ENCODE measurements at places on chromosomes 13 and 19. TPM values are rescaled to one million over a fixed set of nuclear protein-coding genes. Genes with fewer than 3 reads are reported as not detected.

- DNase-seq, result no peak
These were observed 50.6 kb downstream of the USPL1 start for GRCh38 chr13:30668312-30668711.

GRCh38 chr19:31331536-31331935 is 17.7 kb downstream of the TSHZ3 start:
- DNase-seq, result no peak

Gene TNPO2
- 24.8 TPM for polyA plus RNA-seq

Gene FGF9
- 3.6 TPM for polyA plus RNA-seq

DNA sequence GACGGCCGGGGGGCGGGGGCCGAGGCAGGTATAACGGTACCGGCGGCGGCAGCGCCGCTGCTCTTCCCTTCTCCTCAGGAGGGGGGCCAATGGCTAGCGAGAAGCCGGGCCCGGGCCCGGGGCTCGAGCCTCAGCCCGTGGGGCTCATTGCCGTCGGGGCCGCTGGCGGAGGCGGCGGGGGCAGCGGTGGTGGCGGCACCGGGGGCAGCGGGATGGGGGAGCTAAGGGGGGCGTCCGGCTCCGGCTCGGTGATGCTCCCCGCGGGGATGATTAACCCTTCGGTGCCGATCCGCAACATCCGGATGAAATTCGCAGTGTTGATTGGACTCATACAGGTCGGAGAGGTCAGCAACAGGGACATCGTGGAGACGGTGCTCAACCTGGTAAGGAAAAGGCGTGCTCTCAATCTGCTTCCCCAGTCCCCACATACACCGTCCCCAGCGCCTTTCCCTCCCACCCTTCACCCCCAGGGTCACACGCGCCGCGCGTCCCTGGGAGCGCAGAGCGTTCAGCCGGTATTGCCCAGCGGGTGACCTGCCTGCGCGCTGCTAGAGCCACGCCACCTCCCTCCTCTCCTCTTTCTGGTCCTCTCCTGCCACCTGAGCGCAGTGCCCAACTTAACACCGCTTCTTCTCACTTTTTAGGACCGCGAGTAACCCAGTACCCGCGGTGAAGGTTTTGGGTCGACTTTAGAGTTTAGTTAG is 814 bp downstream of the NBEA start:
- peak; percentile 63 for DNase-seq

Gene ZNF865
- 17.2 TPM for polyA plus RNA-seq

DNA sequence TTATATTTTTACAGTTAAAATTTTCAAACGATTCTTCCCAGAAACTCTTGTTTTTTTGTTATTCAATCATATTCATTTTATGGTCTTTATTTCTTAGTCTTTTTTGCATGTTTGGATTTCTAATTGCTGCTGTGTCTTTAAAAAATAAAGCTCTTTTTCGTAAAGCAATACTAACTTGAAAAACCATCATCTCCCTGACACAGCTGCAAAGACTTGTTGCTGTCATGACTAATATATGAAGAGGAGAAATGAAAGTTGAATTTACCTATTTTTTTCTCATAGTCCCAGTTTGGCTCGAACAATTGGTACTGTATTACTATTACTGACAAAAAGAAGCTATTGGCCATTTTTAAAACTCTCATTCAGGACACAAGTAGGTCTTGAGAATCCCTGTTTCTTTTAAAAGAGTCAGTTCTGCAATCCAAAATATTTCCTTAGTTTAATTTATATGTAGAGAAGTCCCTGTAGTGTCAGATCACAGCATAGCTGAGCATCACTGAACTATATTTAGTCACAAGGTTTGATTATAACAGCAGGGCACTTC is 12.1 kb upstream of the SPART start:
- DNase-seq, result no peak

Gene ADPRHL1
- 280 TPM for polyA plus RNA-seq

Gene OR7C1
- 0.05 TPM for polyA plus RNA-seq

DNA sequence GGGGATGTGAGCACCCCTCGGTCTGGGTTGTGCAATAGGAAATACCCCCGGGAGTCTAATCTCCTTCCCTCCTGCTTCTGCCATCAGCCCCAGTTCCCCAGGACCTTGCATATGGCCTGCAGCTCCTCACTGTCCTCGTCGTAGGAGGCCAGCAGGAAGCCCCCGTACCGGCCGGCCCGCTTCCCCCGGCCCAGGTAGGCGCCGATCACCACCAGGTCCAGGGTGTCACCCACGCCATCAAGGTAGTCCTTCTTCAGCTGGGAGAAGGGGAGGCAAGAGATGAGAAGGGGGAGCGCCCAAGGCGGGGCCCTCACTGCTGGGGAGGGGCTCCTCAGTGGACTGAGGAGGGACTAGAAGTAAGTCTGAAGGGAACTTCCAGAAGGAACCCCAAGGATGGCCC is 10.4 kb upstream of the PLA2G4C start:
- no peak for DNase-seq

Gene NTN5
- 0.14 TPM for polyA plus RNA-seq

DNA sequence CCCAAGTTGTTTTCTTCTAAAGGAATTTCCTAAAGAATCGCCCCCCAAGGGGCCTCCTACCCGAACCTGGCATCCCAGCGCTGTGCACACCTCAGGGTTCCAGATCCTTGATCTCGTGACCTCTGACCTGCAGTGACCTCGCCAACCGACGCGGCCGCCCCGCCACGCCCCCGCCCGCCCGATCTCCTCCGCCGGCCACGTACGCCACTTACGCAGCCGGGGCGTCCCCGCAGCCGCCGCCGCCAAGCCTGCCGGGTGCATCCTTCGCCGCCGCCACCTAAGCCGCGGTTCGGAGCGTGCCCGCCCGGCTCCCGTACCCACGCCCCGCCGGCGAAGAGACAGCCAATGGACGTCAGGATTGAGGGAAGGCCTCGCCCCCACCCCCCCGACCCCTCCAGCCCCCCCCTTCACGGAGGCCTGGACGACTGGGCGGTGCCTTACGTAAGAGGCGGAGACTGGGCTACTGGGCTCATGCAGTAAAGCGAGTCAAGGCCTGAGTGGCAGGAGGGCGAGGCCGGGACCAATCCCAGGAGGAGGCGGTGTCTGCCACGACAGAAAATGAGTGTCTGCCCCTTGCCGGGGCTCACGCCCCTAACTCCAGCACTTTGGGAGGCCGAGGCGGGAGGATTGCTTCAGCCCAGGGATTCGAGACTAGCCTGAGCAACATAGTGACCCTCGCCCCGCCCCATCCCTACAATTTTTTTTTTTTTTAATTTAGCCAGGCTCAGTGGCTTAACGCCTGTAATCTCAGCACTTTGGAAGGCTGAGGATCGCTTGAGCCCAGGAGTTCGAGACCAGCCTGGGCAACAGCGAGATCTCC is at the start of gene YIF1B:
Gene YIF1B (minus strand): TSS at position 291 of the 820 bp plus-strand sequence. CDS start 30 bp downstream, at position 261.
- peak; percentile 99 for DNase-seq

DNA sequence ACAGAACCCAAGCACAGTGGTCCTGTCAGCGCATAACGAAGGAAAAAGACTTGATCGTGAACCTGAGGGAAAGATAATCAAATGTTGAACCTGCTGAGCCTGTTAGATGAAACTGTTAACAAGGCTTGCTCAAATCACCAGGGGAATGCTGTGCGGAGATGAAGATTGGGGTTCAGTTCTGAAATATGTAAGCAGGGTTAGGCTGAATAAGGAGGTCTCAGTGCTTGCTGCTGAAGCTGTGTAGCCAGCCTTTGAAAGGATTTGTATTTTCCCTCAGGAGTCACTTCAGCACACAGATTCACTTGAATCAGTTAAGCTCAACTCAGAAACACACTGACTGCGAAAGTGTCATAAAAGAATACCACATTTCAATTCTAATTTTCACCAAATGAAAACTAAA is 793.5 kb downstream of the OLFM4 start:
- DNase-seq, result no peak

DNA sequence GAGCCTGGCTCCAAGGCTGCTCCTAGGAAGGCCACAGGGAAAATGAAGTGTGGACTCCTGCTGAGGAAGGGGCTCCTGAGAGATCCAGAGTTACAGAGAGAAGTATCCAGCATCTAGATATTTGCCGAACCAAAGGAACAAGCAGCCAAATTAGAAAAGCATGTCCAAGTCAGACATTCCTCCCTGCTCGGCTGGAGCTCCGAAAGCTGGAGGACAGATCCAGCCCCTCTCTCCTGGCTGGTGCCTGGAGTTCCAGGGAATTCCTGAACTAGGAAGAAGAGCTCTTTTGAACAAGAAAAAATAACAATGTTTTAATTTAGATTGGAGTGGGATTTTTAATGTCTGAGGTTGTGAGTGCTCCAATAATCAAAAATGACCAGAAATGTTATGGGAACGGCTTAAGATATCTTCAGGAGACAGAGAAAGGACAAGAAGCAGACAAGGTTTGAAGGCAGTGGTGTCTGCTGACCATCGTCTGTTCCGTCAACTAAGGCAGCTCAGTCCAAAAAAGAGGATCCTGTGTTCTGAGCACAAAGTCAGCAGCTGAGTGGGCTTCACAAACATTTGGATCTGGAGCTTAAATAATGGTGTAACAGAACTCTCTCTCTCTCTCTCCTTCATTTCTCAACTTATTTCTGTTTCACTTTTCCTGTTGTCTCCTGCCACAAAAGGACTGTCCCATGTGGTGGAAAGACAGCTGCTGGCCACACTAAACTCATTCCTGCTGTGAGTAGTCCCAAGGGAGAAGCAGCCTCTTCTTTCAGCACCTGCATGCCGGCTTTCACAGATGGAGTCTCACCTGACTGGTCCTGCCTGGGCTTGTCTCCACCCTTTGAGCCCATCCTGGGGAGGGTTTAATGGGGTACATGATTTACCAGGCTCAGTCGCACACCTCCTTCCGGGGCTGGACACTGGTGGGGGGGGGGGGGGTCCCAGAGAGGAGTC is 31.5 kb upstream of the IRS2 start:
- no peak for DNase-seq

GRCh38 chr13:49343255-49343654 is 95.5 kb downstream of the CDADC1 start:
- DNase-seq, result no peak

DNA sequence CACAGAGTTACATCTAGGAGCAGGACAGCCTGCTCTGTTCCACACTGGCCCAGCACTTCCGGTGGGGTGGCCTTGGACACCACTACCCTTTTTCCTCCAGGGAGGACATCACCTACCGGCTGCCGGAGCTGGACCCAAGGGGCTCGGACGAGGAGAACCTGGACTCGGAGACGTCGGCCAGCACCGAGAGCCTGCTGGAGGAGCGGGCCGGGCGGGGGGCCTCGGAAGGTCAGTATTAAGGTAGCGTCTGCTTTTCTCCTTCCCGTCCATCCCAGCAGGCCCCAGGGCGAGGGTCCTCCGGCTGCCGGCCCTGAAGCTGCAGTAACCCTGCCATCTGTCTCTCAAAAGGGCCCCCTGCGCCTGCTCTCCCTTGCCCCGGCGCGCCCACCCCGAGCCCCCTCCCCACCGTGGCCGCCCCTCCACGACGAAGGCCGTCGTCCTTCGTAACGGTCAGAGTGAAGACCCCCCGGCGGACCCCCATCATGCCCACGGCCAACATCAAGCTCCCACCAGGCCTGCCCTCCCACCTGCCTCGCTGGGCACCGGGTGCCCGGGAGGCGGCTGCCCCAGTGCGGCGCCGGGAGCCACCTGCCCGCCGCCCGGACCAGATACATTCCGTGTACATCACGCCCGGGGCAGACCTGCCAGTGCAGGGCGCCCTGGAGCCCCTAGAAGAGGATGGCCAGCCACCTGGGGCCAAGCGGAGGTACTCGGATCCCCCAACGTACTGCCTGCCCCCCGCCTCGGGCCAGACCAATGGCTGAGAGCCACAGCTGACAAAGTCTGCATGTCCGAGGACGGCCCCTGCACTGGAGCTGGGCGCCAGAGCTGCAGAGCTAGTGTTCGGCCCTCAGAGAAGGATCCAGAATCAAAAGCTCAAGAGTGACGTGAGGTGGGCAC is 3.4 kb upstream of the USE1 start:
- no peak for DNase-seq

GRCh38 chr13:98582947-98583346 is 6.0 kb upstream of the STK24 start:
- no peak for DNase-seq

DNA sequence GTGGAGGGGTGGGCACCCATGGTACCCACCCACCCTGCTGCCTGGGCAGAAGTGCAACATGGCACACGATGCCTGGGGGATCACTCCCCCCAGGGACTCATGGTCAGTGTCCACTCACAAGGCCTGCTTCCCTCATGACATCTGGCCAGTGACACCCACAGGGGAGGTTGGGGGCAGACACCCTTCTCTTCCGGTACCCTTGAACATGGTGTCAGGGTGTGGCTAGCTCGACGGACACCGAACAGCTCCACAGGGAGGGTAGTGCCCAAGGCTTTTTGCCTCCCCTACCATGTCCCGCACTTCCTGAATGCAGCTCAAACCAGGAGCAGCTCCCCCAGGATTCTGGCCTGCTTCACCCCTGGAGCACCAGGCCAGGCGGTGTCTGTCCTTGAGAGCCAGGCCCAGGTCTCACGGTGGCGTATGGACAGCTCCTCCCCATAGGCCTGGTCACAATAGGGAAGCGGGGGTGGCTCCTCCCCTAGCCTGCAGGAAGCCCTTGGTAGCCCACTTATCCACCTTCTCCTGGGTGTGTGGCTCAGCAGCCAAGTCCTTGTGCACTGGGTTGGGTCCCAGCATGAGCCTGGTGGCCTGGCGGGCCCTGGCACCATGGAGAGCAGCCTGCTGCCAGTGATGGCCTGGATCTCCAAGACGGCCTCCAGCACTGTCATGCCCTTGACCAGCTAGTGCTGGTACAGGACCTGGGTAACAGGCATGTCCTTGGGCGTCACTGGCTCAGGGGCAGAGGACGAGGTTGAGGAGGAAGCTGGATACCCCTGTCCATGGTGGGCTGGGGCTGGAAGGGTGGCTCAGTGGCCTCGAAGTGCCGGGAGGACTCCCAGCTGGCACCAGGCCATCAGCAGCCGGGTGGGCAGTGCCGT is 7.8 kb downstream of the ACP4 start:
- DNase-seq, result no peak

Gene TLE6
- 2.1 TPM for polyA plus RNA-seq

- DNase-seq, result no peak
These were observed 72.5 kb downstream of the ZNF708 start for GRCh38 chr19:21256722-21257121.

- DNase-seq, result no peak
These were observed 54.6 kb downstream of the ARHGAP35 start for GRCh38 chr19:46915386-46915785.

Gene MAP1S
- 14.7 TPM for polyA plus RNA-seq

Measured in right cardiac atrium (tissue), 5 donors.